ENCODE measurements at places on chromosomes 5 and 9. TPM values are rescaled to one million over a fixed set of nuclear protein-coding genes. Genes with fewer than 3 reads are reported as not detected.

CER1 gene
- 0.29 TPM for total RNA-seq

DAB2IP gene
- 75.4 TPM for total RNA-seq

SPATA31A3 gene
- not detected for total RNA-seq

DNA sequence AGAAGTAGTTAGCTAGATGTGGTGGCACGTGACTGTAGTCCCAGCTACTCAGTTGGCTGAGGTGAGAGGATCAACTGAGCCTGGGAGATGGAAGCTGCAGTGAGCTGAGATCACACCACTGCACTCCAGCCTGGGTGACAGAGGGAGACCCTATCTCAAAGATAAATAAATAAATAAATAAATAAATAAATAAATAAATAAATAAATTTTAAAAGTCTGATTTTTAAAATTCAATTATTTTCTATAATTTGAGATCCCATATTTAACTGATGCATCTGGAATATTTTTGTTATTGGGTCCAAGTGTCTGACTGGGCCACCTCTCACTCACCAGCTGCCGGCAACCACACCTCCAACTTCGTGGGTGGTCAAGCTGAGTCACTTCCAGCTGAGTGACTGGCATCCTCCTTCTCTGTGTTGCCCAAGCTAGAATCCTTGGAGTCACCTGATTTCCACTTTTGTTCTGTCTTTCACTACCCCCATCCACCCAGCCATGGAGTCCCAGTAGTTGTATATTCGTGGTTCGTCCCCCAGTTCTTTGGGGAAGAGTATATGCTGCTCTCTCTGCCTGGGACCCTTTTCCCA, 70.9 kb downstream of the EGFLAM start:
- H3K36me3 ChIP-seq, result no peaks in the 10 kb centered on the region
- no peak overlapping the region for H3K27ac ChIP-seq
- no peak for DNase-seq
- no peaks in the 10 kb centered on the region for H3K27me3 ChIP-seq
- no peak overlapping the region for H3K4me3 ChIP-seq
- H3K4me1 ChIP-seq, result no peaks in the 10 kb centered on the region

GRCh38 chr9:113960768-113961167, 84.7 kb downstream of the ZNF618 start:
- no peaks in the 10 kb centered on the region for H3K36me3 ChIP-seq
- no peak overlapping the region for H3K4me3 ChIP-seq
- no peak overlapping the region for H3K27ac ChIP-seq

DNA sequence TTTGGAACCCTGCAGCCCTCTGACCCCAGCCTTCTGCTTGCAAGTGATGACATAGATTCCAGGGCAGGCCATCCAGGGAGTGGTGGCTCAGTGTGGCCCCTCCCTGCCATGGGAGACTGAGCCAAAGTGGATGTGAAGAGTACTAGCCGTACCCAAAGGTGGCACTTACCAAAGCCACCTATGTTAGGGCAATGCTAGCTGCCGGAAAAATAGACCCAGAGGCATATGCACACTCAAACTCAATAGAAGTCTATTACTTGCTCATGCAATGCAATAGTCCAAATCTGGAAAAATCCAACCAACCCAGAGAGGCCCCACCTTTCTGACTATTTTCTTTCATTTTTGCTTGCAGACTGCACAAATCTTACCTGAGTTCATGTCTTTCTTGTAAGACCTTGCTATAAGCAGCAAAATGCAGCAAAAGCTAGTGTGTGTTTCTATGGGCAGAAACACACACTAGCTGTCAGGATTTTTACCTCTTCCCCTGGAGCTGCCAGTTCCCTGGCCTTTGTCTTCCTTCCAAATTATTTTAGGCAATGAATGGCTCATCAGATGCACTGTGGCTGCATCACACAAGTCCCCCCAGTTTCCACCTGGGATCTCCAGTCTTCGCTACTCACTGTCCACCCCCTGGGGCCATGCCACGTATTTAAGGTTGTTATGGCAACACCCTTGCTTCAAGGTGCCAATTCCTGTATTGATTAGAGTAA, 74.0 kb downstream of the HRH2 start:
- H3K36me3 ChIP-seq, result no peaks in the 10 kb centered on the region
- no peak overlapping the region for H3K27ac ChIP-seq
- no peaks in the 10 kb centered on the region for H3K4me1 ChIP-seq
- no peak overlapping the region for H3K4me3 ChIP-seq
- DNase-seq, result no peak
- H3K27me3 ChIP-seq, result no peaks in the 10 kb centered on the region

DNA sequence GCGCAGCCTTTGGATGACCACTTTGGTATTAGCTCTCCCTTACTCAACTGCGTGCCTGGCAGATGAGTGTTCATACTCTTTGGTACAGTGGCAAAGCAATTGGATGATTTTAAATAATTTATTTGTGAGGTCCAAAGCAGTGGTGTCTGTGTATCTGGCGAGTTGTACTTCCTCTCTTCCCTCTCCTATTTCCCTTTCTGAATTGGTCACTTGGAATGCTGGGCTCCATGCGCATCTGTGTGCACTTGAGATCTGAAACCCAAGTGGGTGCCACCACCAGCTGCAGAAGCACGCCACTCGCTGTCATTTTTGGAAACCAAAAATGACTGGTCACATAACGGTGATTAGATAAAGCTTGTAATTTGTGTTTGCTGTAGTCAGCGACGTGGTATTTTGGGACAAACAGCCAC, 386.0 kb upstream of the KLF4 start:
- no peaks in the 10 kb centered on the region for H3K4me1 ChIP-seq
- no peak overlapping the region for H3K4me3 ChIP-seq
- no peaks in the 10 kb centered on the region for H3K27me3 ChIP-seq

DNA sequence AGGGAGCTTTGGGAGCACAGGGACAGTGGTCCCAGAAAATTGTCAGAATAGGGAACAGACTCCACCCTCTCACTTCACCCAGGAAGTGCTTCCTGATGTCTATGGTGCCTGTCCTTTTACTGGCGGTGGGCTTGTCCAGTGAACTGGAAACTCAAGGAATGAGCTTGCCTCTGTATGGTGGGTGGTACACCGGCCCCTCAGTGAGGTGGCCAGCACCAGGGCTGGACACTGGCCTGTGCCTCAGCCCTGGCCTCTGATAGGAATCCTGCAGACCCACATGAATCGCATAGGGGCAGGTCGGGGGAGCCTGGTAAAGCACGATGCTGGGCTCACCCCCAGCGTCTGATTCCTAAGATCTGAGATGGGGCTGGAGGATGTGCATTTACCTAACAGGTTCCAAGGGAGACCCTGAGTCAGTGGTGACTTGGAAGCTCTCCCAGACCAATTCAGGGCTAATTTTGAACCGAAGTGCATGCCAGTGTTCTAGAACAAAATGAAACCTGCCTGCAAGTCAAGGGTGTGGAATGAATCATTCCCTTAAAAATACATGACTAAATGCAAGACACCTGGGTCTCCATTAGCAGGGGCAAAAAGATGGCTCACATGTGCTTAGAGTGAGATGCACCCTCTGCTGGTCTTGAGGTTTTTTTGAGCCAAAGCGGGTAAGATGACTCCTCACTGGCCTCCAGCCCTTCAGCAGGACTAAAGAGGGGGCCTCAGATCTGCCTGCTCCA, 178.3 kb downstream of the HSPA4 start:
- no peaks in the 10 kb centered on the region for H3K4me1 ChIP-seq
- no peak for DNase-seq
- H3K36me3 ChIP-seq, result no peaks in the 10 kb centered on the region
- H3K27ac ChIP-seq, result no peak overlapping the region
- no peak overlapping the region for H3K4me3 ChIP-seq

GRCh38 chr9:109113892-109114609, 5.7 kb downstream of the TMEM245 start:
- peaks cover 6% of the 10 kb centered on the region for H3K4me1 ChIP-seq
- H3K4me3 ChIP-seq, result no peak overlapping the region
- H3K36me3 ChIP-seq, result no peaks in the 10 kb centered on the region
- no peaks in the 10 kb centered on the region for H3K27me3 ChIP-seq
- peak overlapping the region; percentile 60 for H3K27ac ChIP-seq

DNA sequence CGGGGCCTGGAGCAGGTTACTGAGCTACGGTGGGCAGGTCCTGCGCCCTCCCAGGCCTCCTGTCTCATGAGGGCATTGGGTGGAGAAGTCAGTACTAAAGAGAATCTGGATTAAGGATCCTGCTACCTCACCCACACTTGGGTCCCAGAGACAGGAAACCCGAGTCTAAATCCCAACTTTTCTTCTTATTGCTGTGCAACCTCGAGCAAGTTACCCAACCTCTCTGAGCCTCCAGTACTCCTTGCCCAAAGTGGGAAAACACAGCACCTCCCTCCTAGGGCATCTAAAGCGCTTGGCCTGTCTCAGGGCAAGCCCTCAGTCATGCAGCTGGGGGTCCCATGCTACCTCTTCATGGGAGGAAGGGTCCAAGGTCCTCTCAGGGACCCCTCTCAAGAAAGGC, 28.2 kb downstream of the ASS1 start:
- no peak overlapping the region for H3K27ac ChIP-seq
- no peak overlapping the region for H3K4me3 ChIP-seq
- no peak for DNase-seq
- no peaks in the 10 kb centered on the region for H3K36me3 ChIP-seq
- no peaks in the 10 kb centered on the region for H3K4me1 ChIP-seq

GRCh38 chr9:109010746-109011145, 2.6 kb downstream of the CTNNAL1 start:
- H3K27ac ChIP-seq, result no peak overlapping the region
- DNase-seq, result no peak
- no peak overlapping the region for H3K4me3 ChIP-seq
- no peaks in the 10 kb centered on the region for H3K36me3 ChIP-seq
- H3K4me1 ChIP-seq, result peaks cover 6% of the 10 kb centered on the region

WHRN gene
- 4.0 TPM for total RNA-seq

GRCh38 chr5:159560088-159560487, 229.8 kb upstream of the IL12B start:
- DNase-seq, result no peak
- H3K27ac ChIP-seq, result no peak overlapping the region
- no peaks in the 10 kb centered on the region for H3K27me3 ChIP-seq

PCDHGA4 gene
- 10.2 TPM for total RNA-seq

NPR3 gene
- total RNA-seq, result 29.7 TPM

DNA sequence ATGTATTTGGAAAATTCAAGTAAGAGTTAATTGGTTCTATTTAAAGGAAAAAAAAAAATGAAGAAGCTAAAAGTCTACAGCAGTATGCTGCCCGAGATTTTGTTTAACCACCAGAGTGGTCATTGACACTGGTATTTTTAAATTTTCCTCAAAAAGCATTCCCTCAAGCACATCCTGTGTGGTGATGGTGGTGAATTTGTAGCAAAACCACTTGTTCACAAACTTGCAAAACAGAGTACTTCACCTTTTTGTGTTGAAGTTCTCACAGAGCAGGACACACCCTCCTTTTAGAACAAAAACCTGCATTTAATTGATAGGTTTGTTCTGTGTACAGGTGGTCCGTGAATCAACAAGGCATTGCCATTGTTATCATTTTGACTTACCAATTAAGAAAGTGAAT, 374.2 kb downstream of the EFNA5 start:
- H3K4me1 ChIP-seq, result no peaks in the 10 kb centered on the region
- no peak for DNase-seq
- H3K27ac ChIP-seq, result no peak overlapping the region

DNA sequence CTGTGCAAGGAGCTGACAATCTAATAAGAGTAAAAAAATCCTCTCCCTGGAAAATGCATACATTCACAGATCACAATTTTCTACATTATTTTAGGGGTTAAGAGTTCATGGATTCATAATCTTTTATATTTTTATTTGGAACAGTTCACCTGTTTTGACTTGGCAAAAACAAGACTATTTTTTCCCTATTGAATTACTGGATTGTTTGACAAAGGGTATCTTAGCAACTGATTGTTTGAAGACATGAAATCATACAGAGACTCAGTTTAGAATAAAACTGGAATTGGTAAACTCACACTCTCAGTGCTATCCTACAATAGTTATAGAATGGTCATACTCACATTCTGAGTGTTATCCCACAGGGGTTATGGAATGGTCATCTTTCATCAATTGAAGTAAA, 358.2 kb upstream of the PTGER4 start:
- DNase-seq, result no peak
- H3K4me3 ChIP-seq, result no peak overlapping the region
- H3K36me3 ChIP-seq, result no peaks in the 10 kb centered on the region
- H3K4me1 ChIP-seq, result no peaks in the 10 kb centered on the region

GRCh38 chr5:153983885-153984284, 54.8 kb downstream of the FAM114A2 start:
- no peak overlapping the region for H3K27ac ChIP-seq
- no peak for DNase-seq
- H3K4me1 ChIP-seq, result no peaks in the 10 kb centered on the region

- DNase-seq, result no peak
- no peaks in the 10 kb centered on the region for H3K36me3 ChIP-seq
- no peak overlapping the region for H3K4me3 ChIP-seq
Observed at GRCh38 chr5:87069974-87070608, 197.6 kb upstream of the RASA1 start.

- no peaks in the 10 kb centered on the region for H3K36me3 ChIP-seq
- H3K4me1 ChIP-seq, result peaks cover 5% of the 10 kb centered on the region
- H3K27me3 ChIP-seq, result peaks cover 2% of the 10 kb centered on the region
- DNase-seq, result no peak
- H3K4me3 ChIP-seq, result no peak overlapping the region
Observed at GRCh38 chr5:113085880-113086409, 109.3 kb downstream of the DCP2 start.

DNA sequence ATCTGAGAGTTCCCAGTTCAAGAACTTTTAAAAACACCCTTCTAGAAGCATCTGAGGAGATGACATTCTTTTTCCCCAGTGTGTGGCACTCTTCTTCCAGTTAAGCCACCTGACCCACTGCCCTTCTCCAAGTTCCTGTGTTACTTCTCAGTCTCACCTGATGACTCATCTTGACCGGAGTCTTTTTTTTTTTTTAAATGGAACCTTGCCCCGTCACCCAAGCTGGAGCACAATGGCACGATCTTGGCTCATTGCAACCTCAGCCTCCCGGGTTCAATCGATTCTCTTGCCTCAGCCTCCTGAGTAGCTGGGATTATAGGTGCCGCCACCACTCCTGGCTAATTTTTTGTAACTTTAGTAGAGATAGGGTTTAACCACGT, 224.1 kb upstream of the DAB2 start:
- no peak overlapping the region for H3K27ac ChIP-seq
- H3K36me3 ChIP-seq, result no peaks in the 10 kb centered on the region
- no peak overlapping the region for H3K4me3 ChIP-seq
- no peak for DNase-seq
